Heart right ventricle (tissue), 16 donors: ENCODE measurements at places on chromosomes 4 and X.

- peak; percentile 45 for DNase-seq
These were observed 16.3 kb downstream of the KLF8 start for GRCh38 chrX:56248492-56248891.

DNA sequence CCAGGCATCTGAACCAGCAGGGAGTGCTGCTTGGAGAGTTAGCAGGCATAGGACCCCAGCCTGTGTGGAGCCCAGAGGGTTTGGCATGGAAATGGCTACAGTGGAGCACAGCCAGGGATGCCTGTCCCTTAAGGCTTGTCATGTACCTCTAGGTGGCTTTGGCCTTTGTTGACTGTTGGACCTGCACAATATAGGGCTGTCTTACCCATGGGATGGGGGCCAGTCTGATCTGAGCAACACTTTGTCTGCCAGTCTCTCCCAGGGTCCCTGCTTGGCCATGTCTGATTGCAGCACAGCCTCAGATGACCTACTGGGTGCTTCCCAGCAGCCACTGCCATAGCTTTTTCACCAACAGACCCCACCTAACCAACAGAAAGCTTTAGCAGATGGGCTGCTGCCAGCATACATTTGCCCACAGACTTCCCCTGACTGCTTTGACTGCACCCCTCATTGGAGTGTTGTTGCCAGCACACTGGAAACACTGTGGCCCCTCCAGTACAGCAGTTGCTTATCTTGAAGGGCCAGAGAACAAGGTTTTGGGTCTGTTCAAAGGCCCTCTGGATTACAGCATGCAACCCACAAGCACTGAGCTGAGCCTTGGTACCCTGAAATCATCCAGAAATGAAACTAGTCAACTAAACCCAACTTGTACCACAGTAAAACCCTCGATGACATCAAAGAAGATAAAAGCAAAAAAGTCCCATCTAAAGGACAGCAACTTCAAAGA, 22.1 kb downstream of the ANAPC10 start:
- no peak for DNase-seq

DNA sequence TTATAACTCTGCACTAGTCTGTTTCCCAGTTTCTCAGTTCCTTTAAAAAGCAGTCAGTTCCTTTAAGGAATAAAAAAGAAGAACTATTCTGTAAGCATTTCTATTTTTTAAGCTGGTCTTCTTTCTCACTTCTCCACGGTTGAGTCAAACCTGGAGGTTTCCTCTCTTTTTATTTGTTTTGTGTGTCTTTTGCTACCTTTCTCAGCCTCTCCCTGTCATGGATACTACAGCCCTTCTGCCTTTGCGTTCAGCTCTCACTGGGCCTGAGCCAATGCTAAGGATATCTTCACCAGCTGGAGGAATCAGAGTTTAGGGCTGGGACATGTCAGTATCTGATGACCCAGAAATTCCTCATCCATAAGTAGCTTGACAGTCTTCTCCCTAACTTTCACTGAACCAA, 49.7 kb upstream of the PRKX start:
- DNase-seq, result no peak

DNA sequence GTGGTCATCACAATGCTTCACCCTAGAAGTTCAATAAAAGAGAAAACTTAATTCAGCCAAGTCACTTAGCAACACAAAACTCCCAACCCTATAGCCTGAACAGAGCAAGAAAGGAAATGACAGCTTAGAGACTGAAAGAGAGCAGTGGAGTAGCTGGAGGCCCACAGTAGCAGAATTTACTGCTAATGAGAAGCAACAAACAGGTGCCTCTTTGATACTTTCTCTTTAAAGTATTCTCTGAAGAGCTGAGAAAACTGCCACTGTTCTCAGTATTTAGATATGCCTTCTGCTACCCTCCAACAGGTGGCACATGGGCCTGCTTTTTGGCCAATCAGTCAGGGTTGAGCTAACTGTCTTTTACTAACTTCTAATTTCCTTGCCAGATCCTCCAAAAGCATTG, 240.0 kb downstream of the GPC3 start:
- DNase-seq, result no peak

DNA sequence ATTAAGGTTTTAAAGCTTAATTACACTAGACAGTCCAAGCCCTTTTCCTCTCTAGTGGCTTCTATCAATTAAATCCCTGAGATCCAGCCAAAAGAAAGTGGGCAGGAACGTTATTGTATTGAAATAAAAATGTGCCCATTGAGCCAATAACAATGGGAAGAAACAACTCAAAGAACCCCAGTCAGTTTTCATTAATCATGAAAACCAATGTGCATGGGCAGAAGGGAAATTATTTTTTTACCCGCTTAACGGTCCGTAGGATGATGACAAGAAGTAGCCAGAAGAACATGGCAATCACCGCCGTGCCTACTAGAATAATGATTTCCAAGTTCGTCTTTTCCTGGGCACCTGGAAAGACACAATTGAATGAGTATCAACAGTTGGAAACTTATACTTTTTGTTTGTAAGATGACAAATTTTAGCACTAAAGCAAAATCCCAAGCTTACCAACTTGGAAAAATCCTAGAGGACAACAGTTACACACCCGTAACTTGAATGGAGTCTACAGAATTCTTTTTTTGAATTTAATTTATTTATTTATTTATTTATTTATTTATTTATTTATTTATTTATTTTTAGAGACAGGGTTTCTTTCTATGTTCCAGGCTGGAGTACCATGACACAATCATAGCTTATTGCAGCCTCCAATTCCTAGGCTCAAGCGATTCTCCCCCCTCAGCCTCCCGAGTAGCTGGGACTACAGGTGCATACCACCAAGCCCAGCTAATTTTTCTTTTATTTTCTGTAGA, 26.8 kb downstream of the KDR start:
- no peak for DNase-seq

GRCh38 chrX:15911734-15912550, 57.3 kb upstream of the AP1S2 start:
- no peak for DNase-seq

DNA sequence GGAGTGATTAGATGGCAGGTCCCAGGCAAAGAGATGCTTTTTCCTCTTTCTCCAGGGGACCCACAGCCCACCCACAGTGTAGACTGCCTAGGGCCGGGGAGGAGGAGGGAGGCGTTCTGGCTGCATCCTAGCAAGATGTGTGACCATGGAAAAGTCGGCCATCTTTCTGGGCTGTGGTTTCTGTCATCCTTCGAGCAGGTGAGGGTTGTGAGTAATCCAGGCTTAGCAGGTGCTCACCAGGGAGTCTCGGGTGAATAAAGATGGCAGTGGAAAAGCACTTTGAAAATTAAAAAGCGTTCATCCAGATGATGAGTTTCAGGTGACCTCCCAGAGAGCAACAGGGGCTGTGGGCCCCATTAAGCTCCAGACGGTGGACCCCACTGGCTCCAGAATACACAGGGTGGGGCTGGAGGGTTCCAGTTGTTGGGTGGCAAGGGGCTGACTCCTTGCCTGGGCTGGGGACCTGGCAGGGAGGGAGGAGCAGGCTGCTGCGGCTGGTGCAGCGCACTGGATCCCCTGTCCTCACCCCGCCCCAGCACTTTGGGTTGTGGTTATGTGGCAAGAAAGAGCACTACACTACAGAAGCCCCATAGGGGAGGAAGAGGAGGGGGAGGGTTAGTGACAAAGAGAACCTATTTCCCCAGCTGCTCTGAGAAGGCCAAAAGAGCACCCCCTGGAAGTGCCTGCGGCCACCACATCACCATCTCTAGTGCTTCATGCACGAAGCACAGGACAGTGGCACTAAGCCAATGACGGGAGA, 23.7 kb downstream of the ELF4 start:
- DNase-seq, result no peak

GRCh38 chr4:82623121-82623683, 61.4 kb upstream of the TMEM150C start:
- DNase-seq, result no peak

DNA sequence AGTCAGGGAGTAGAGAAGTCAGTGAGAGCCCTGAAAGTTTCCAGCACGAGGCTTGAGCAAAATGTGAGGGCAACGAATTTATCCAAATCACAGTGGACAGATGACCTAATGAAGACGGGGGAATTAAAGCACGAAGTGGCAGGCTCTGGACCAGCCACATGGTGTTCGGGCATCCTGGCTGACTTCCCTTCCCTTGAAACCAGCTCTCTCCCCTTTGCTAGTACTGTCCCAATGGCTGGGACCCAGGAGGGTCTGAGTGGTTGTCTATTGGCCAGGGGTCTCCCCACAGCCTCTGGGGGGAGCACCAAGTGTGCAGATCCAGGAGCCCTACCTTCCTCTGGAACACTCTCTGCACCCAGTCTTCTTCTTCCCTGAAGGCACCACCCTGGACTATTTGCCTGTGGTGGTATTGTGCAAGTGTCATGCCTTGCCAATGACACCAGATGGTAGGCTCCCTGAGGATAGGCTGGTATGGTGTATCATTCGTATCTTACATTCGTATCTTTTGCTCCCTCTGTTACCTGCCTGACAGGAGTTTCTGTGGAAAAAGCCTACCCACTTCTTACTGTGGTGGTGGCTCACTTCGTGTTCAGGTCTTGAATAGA, 2.1 kb downstream of the APLN start:
- no peak for DNase-seq

DNA sequence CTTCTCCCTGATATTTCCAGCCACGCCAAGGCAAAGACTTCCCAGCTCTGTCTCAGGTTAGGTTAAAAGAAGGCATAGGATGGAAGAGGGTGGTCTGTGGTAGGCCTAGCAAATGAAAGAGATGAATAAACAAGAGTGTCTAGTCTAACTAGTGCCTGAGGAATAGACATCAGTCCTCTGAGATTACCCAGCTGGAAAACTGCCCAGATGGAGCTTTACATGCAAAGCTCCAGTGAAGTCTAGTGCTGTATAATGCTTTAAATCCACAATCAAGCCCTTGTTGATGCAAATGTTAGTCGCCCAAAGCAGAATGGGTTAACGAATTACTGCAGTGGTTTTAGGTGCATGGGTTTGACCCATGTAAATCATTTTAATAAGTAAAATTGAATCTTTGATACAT, 24.8 kb upstream of the GUCY1B1 start:
- DNase-seq, result peak; percentile 55

DNA sequence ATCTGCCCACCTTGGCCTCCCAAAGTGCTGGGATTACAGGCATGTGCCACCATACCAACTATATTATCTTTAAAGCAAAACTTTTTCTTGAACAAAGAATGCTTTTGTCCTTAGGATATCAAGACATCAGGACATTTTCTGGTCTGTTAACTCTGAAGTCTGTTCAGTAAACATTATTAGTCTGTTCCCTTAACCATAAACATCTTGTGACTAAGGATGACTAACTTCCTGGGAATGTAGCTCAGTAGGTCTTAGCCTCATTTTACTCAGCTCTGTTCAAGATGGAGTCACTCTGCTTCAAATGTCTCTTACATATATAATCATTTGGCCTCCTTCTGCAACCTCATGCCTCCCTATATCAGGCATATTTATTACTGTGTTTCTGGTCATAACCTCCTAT, 122.9 kb downstream of the UBE2NL start:
- no peak for DNase-seq

- DNase-seq, result no peak
These were observed 187.8 kb downstream of the FRAS1 start for GRCh38 chr4:78244705-78245485.

- DNase-seq, result no peak
These were observed 18.0 kb downstream of the SPINK2 start for GRCh38 chr4:56803471-56803870.
